ENCODE measurements at places on chromosomes 12 and 14.

DNA sequence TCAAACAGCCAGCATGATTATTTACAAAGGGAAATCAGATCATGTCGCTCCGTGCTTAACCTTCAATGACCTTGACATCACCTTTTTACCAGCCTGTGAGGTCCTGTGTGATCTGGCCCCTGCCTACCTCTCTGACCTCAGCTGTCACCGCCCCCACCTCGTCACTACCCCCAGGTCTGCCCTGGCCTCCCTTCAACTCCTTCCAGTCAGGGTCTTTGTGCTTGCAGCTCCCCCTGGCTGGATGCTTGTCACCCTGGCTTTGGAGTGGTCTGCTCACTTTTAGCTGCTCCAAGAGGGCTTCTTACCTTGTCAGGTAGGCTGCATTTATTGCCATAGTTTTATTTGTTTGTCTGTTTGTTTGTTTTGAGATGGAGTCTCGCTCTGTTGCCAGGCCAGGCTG lies 8.2 kb upstream of the MAX start:
- no peak for DNase-seq

DNA sequence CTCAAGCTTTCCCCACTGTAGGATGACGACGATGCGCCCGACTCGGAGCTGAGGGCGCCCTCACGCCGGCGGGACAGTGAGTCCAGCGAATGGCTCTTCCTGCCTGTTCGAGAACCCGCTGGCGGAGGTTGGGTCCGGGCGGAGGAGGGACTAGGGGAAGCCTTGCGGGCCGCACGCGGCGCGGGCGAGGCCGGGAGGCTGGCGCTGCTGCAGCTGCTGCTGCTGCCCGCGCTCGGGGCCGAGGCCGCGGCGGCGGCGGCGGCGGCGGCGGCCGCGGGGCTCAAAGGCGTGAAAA lies 1.9 kb downstream of the CCDC177 start:
- DNase-seq, result no peak

DNA sequence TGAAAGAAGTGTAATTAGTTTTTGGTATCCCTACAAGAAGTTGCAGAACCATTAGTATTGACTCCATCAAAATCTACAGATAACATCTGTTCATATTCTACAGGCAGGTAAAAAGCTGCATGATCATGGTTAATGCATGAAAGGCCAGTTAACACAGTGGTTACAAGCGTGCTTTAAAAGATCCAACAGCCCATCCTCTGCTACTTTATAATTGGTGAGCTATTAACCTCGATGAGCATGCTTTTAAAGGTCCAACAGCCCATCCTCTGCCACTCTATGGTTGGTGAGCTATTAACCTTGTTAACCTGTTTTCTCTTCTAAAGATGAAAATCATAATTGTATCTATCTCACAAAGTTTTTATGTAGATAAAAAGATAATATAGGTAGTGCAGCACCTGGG lies 289.3 kb downstream of the DUSP6 start:
- DNase-seq, result no peak

GRCh38 chr12:22408610-22409376 lies 74.3 kb upstream of the ST8SIA1 start:
- DNase-seq, result no peak

DNA sequence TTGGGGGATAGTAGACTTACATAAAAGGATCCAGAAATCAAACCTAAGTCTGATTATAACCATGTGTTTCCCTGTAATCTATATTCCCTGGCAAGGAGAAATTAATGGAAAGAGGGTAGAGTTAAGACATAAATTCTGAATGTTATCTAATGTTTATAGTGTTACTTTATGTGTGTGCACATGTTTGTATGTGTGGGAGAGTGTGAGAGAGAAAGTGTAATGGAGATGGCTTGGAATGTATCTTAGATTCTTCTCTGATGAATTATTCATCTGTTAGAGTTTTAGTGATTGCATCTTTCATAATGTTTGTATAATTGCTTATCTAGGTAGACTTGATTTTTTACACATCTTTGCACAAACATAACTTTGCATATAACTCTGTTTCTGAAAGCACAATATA lies 490.9 kb downstream of the FLRT2 start:
- no peak for DNase-seq

All from 8988T (cell line).